ENCODE measurements at places on chromosomes 7 and 10.

- no peak for DNase-seq
Observed at GRCh38 chr10:74827045-74827441, 643 bp downstream of the KAT6B start.

- DNase-seq = no peak
Observed at GRCh38 chr10:114024876-114025610, 18.6 kb upstream of the ADRB1 start.

GRCh38 chr10:77016278-77016815 is 621.3 kb downstream of the KCNMA1 start:
- DNase-seq = no peak

DNA sequence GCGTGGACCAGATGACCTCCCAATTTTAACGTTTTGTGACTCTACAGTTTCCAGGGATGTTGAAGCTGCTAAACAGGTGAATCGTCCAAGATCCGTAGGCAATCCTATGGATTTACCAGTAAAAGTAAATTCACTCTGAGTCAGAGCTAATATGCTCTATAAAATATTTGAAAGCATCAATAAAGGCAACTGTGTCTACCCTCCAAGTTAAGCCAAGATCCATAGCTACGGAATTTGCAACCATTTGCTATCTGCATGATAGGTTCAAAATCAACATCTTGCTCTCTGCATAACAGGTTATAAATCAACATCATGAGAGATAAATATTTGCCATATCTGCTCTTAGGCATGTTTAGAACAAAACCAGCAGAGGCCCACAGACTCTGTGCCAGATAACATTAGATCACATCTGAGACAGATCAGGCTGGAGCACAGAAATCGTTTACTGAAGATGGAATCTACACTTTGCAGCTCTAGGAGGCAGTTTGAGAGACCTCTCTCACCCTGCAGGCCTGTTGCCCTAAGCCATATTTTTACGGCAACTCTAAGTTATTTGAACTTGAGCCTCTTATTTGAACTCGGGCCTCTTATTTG is 80.7 kb upstream of the PDCD4 start:
- no peak for DNase-seq

DNA sequence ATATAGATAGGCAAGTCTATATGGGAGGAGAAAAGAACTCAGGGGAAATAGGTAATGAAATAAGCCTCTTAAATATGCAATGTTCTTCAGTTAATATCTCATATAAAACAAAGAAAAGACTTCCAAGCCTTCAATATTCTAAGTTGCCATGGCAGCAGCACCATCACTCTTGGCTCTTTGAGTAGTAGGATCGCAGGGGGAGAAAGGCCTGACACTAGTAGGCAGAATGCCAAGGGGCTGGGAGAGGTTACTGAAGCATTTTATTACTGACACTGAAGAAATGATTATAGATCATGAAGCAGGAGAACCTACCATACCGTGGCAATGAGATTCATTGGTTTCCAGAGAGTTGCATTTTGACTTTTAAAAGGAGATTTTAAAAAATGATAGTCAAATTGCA is 193.9 kb downstream of the NXPH1 start:
- no peak for DNase-seq
